ENCODE measurements at places on chromosomes 5 and 9.

- no peak for DNase-seq
These were observed 9.6 kb upstream of the IFNE start for GRCh38 chr9:21491756-21492155.

- no peak for DNase-seq
These were observed 41.2 kb upstream of the ITGA1 start for GRCh38 chr5:52746539-52746938.

GRCh38 chr5:175466700-175467318, 11.6 kb upstream of the SFXN1 start:
- no peak for DNase-seq

GRCh38 chr5:108382784-108383330, 959 bp upstream of the FBXL17 start:
- DNase-seq = peak; percentile 14

- no peak for DNase-seq
These were observed 512.3 kb upstream of the MPDZ start for GRCh38 chr9:13791816-13792215.

DNA sequence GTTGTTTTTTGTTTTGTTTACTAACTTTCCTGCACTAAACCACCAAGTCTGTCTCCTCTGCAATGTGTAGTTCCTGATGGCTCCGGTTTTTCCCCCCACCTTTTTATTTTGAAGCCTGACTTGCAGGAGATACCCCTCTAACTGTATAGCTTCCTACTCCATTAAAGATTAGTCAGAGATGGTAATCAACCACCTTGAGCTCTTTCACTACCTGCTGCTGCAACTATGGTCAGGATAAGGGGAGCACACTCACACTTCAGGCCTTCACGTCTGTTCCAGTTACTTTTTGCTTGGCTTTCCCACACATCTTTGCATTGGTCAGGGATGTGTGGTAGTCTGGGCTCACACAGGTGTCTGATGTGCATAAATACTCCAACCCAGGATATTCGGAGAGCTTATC, 63.4 kb downstream of the NR6A1 start:
- no peak for DNase-seq

DNA sequence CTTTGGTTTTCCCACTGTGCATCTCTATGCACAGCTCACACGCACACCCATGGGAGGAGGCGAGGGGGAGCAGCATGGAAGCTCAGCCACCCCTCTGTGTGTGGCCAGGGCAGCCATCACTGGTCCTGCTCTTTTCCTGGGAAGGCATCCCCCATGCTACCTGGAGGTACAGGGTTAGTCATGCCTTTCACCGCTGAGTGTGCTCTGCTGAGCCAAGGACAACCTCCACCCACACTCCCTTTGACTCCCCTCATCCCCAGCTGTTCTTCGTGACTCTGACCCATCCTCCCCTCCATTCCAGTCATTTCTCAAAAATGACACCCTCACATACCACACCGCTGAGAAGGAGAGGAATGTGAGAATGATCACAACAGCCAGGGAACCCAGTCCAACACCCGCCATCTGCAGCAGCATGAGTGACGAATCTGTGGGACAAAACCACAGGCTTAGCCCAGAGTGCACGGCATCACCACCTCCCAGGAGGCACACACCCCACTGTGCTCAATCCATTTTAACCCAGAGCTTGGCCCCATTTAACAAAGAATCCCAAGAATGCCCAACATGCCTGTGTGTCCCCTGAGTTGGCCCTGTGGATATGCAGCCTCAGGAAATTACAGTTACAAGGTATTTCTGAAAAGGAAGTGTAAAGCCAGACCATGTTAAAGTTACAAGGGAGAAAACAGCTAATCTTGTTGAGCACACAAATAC, 133.4 kb downstream of the SUSD1 start:
- no peak for DNase-seq

GRCh38 chr5:72470826-72471225, 36.4 kb downstream of the ZNF366 start:
- no peak for DNase-seq

- DNase-seq = no peak
These were observed 29.0 kb downstream of the PDE6A start for GRCh38 chr5:149915392-149916260.

Data from DND-41 (cell line).